Smooth muscle cell of the pulmonary artery (primary cell): ENCODE measurements at places on chromosomes 12 and 14. TPM values are rescaled to one million over a fixed set of nuclear protein-coding genes. Genes with fewer than 3 reads are reported as not detected.

The SYNDIG1L gene
- under 0.01 TPM in 1 of 2 replicates, not detected in the other for total RNA-seq

The DNAH10 gene
- total RNA-seq = 0.13 and 0.46 TPM in 2 replicates

The SIRT4 gene
- 1.5 and 2.0 TPM in 2 replicates for total RNA-seq

The KCNK13 gene
- total RNA-seq = 0.07 and 0.20 TPM in 2 replicates

The BEST3 gene
- total RNA-seq = not detected in 2 replicates

The LUM gene
- 115 and 562 TPM in 2 replicates for total RNA-seq

The KERA gene
- not detected in 2 replicates for total RNA-seq
